ENCODE measurements at places on chromosomes 2 and 18.

DNA sequence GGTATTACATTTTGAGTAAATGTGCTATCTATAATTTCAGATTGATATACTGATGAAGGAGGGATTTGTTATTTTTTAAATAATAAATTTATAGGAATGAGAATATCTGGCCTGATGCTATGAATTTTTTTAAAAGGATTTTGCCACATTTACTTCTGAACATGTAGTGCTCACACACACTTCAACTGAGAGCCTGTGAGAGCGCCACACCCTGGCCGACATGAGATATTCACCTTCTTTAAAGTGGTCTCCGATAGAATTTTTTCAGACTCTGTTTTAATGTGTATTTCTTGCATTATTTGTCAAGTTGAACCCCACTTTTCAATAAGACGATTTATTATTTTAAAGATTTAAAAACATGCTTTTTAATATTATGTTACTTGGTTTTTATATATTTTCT is 813.3 kb downstream of the DCC start:
- DNase-seq = no peak

DNA sequence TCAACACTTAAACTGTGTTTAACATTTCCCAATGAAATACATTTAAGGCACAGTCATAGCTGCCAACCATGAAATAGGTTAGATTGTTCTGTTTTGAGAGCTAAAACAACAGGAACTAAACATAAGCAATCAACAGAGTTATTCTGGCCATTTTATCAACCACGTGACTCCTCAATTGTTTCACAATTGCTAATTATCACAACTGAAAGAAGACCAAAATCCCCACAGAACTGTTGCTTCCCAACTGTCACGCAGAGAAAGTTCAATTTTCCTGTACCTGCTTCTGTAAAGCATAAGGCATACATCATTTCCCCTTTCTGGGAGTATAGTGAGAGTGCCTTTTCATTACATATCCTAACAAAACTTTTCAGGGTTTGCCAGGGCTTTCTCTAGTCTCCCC is 248.6 kb downstream of the EPHA4 start:
- no peak for DNase-seq

DNA sequence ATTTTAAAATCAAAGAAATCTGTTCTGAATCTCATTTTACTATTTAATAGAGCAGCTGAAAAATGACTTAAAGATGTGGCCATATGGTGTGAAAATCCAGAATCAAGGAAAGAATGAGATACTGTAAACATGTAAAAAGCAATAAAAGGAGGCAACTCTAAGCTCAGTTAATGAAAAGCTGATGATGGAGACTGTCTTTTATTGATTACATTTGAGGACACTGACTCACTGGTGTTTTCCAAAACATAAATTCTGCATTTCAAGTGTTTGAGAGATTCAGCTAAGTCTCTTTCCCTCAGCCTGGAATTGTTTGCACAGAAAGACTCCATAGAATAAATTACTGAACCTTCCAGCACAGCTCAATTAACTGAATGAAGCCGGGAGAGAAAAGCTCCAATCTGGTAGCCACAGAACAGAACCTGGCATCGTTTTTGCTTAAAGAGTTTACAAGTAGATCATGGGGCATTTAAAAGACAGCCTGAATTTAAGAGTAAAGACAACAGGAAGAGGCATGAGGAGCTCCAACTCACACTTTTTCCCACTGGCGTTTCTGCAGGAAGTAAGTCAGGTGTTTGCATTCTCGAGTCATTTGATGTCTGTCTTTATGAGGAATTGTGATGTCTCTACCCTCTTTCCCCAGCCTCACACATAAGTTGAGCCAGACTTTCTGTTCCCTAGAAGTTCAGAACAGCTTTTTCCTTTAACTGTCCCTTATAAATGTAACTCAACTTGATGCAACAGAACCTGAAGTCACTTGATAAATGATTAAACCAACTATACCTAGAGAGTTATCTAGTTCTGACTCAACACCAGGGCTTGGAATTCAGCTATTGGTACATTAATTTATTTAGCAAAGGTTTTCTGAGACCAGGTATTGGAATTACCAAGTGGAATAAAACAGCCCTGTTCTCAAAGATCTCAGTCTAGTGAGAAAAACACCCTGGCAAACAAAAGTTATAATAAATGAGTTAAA is 53.3 kb downstream of the FTCDNL1 start:
- no peak for DNase-seq

DNA sequence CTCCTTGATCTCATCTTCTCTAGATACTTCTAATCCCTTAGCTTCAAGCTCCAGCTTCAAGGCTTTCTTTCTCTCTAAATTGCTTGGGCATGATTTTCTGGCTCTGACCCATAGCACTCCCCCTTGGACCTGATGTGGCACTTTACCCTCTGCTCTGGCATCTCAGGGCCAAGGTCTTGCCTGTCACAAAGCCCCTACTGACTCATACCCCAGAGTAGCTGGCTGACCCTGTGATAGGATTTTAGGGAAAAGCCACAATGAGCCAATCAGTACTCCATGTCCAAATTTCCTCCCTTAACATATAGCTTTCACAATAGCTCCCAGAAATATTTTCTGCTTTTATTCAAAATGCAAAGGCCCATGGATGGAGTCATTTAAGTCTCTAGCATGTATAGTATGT is 488.7 kb upstream of the SPRED2 start:
- no peak for DNase-seq

- no peak for DNase-seq
Observed at GRCh38 chr2:154457286-154457685, 241.2 kb upstream of the KCNJ3 start.
